ENCODE measurements at places on chromosomes 6 and 20.

DNA sequence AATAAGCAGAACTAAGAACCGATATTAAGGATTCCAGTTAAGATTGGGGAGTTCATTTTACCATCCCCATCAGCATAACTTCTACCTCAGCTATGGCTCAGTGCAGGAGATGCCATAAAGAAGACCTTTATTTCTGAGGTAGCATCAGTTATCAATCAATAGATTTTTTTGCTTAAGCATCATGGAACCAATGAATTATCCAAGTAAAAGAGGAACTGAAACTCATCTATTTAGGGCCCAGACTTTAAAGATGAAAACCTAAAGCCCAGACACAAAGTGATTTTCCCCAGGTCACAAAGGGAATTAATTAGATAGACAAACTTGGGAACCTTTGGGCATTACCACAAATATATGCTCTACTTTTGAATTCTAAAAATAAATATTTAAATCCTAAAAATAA is 59.2 kb upstream of the TINAG start:
- no peak for DNase-seq

GRCh38 chr6:63636518-63637021 is 968 bp downstream of the PHF3 start:
- DNase-seq, result peak; percentile 52

GRCh38 chr6:111686932-111687266 is 81.2 kb upstream of the TRAF3IP2 start:
- no peak for DNase-seq

DNA sequence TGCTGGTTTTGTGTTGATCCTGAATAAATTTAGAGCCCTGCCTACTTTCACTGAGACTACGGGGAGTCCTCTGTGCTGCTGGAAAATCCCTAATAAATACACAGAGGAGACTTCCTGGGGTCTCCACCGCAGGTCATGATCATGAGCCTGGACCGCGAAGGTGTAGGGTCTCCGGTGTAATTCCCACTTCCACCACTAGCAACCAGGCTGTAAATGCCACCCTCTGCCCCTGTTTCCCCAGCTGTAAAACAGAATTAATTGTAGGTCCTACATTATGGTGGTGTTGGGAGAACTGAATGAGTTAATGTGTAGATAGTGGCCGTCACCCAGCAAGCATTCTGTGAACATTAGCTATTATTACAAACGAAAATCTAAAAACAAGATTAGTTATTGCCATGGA is 191.6 kb upstream of the THBS2 start:
- DNase-seq, result no peak

- DNase-seq, result no peak
Measured at GRCh38 chr6:39226639-39227329, 2.5 kb downstream of the KCNK5 start.

- DNase-seq, result no peak
Measured at GRCh38 chr20:57881466-57882385, 171.9 kb upstream of the PMEPA1 start.

DNA sequence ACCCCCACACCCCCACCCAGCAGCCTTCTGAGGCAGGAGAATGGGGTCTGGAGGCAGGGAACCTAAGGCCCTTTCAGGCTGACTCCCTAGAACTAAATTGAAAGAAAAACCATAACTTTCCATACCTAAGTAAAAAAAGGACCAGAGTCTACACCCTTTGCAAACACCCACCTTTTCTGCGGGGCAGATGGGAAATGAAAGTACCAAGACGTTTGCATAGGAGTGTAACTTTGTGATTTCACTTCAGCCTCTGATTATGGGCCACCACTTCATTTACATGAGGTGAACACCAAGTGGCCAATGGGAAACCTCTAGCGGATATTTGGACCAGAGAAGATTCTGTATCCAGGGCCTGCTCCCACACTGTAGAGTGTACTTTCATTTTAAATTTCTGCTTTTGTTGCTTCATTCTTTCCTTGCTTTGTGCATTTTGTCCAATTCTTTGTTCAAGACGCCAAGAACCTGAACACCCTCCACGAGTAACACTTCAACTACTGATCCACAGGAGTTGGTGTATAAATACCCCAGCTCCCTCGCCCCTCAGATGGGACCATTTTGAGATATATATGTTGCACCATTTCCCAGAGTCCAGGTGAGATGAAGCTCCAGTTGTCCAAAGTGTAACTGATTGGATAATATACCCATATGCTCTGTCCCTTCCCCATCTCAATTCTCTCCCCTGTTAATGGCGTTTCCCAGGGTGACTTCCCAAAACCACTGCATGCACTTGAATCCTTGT is 18.9 kb upstream of the SRSF6 start:
- DNase-seq, result no peak

DNA sequence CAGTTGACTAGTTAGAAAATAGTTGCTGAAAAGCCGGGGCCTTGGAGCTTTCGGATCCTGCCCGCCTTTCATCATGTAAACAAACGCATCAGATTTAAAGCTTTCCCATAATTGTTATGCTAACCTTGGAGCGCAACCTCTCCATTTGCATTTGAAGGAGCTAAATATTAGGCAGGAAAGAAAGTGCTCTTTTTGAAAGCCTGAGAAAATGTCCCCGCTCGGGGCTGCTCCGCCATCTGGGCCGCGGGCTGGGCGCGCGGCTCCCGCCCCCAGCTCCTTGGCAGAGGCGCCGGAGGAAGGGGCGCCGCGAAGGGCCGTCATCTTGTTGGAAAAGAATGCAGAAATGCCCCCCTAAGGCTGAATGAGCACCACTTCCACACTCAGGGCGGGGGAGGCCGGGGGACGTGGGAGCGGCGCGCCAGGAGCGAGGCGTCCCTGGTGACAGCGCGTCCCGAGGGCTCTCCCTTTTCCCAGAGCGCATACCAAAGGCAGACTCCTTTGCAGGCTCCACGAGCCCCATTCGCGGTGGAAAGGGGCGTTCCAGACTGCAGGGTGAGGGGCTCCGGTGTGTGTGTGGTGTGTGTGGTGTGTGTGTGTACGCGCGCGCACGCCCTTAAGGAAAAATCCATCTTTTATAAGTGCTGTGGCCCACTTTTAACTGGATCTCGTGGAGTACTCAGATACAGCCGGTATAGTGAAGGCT is 145.6 kb upstream of the ID4 start:
- DNase-seq, result no peak

DNA sequence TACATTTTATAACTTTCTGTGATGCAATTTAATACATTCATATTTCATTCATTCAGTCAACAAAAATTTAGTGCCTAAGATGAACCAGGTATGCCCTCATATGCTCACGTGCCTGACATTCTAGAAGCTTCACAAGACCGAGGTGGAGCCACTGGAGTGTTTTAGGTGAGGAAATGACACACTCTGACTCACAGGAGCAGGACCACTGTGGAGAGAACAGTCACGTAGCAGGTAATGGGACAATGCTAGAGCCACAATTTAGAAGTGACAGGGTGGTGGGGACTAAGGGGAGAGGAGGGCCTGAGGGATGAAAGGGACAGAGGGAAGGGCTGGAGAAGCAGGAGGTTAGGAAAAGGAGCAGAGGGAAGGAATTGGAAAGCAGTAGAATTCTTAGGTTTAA is 17.6 kb upstream of the HLA-A start:
- DNase-seq, result no peak

GRCh38 chr6:112480553-112480952 is 133.4 kb downstream of the RFPL4B start:
- DNase-seq, result no peak

DNA sequence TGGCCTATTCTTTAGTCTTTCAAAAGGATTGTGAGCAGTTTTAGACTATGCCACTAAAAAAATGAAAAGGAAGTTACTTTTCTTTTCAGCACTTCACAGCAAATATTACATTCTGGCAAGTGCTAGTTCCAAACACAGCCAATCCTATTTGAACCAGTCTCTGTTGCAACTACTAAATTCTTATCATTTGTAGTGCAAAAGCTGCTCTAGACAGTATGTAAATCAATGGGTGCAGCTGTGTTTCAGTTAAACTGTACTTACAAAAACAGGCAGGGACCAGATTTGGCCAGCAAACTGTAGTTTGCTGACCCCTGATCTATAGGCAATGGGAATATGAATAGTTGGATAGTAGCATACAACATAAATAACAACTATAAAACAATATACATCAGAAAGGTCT is 68.1 kb upstream of the TULP1 start:
- DNase-seq, result no peak

GRCh38 chr20:3446779-3447178 is 24.0 kb upstream of the ATRN start:
- DNase-seq, result no peak

DNA sequence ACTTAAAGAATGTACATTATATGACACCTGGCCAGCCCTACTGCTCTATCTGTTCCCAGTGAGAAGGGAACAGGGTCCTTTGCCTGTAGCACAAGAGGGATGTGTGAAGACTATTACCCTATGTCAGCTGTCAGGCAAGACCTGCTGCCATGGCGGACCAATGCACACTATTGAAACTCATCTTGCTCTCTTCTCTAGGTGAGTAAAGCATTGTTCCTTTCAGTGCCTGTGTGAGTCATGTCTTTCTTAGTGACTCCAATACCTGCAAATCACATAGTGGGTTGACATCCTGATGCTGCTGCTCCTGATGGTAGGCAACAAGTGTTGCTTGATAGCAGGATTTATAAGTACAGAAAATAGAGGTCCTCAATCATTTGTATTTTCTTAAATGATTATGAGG is 48.8 kb upstream of the SYNCRIP start:
- DNase-seq, result no peak

- DNase-seq, result no peak
Measured at GRCh38 chr6:100116411-100117194, 122.6 kb upstream of the MCHR2 start.

DNA sequence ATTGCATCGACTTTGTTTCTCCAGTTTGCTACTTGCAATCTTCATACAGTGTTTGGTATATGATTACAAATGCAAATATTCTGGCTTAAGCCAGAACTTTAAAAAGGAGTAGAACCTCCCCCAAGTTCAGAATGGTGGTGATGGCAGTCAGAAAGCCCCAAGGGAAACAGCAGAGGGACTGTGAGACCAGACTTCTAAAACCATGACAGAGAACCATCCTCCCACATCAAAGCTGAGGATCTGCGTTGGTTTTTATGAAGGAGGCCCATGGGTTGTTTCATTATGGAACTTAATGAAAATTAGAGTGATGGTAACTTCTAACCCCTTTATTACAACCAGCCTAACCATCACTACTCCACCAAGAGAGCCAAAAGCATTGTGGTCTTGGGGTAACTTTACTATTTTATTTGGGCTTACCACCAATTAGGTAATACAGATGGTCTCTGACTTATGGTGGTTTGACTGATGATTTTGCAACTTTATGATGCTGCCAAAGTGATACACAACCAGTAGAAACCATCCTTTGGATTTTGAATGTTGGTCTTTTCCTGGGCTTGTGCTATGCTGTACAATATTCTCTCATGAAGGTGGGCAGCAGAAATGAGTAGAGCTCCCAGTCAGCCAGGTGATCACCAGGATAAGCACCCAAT is 10.9 kb upstream of the MRS2 start:
- DNase-seq, result no peak

DNA sequence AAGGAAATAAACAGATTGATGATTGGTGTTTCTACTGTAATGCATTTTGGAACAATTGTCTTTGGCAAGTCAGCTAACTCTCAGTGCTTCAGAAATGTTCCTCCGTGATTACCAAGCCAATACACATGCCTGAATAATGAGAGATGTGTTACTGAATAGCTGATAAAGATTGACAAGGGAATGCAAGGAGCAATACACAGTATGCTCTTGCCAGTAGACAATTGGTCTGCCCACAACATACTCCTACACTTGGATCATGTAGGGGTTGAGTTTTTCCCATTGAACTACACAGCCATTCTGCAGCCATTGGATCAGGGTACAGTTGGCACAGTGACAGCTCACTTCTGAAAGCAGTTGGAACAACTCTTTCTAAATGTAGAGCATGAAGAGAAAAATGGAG is 5.6 kb upstream of the GJB7 start:
- no peak for DNase-seq

GRCh38 chr6:105803442-105803841 is 282.7 kb upstream of the PRDM1 start:
- no peak for DNase-seq

DNA sequence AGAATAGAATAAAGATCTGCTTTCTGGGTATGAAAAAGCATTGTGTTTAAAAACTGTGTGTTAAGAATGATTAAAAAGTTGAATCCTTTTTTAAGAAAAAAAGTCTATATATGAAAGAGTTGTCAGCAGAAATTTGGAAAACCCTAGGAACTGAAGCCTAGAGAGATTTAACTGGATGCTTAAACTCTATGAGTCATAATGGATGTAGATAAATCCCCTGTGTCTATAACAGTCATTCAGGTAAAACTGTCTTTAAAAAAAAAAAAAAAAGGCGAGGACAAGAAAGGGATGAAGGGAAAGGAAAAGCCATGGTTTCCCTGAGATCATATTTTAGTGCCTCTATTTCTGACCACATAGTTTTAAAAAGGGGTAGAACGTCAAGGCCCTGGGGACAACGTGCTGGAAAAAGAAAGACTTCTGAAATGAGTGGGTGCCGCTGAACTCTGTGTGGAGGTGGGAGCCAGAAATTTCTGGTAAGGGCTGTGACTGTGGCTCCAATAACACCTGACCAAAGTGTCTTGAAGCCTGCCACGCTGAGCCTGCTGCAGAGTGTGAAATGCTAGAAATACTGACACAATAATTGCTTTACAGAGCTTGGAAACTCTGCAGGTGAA is 302.6 kb upstream of the ARID1B start:
- no peak for DNase-seq

GRCh38 chr6:19297880-19298279 is 539.3 kb upstream of the ID4 start:
- DNase-seq, result no peak

DNA sequence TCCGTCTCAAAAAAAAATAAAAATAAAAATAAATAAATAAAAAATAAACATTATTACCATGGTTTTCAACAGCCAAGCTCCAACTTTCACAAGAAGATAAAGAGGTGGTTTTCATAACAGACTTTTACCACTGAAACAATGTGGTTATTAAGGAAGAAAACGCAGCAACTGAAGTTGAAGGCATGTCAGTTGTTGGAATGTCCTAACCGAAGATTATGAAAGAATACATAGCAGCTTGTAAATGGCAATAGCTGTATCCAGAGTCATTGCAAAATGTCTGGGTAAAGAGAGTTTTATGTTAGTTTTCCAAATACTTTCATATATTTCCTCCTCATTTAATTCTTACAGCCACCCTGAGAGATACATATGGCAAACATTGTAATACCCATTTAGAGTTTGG is 161.6 kb upstream of the MARCKS start:
- no peak for DNase-seq

DNA sequence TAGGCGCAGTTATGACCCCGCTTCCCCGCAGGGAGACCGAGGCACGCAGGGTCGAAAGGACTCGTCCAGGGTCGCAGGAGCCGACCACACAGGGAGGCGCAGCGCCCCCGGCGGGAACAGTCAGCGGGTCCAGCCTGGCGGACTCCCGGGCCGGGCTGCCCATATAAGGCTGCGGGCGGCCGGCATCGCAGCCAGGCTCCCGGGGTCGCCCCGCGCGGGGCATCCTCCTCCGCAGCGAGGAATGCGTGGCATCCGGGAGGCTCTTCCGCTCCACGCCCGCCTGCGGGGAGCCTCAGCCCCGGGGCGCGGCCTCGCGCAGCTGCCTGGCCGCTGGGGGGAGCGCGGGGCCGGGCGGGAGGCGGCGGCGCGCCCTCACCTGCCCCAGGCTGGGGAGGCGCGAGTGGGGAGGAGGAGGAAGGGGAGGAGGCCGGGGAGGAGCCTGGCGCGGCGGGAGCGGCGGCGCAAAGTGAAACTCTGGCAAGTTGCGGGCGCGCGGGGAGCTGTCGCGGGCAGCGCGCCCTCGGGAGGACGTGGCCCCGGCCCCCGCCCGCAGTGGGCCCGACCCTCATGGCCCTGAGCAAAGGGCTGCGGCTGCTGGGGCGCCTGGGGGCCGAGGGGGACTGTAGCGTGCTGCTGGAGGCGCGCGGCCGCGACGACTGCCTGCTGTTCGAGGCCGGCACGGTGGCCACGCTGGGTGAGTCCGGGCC is at the start of gene SYNJ2:
TSS of gene SYNJ2 (plus strand) at position 469 of the 707 bp plus-strand sequence. CDS start at position 568, 99 bp downstream.
- DNase-seq, result peak; percentile 78

Data from stimulated activated CD4-positive, alpha-beta T cell treated with anti-CD3 and anti-CD28 coated beads, Interleukin-12 subunit alpha, Interleukin-12 subunit beta, amount 100 ng/mL, for 4 hours (primary cell).